Diencephalon (tissue), 1 donor: ENCODE measurements at places on chromosomes 7 and 10. TPM values are rescaled to one million over a fixed set of nuclear protein-coding genes. Genes with fewer than 3 reads are reported as not detected.

LIPJ gene
- 1.6 TPM for total RNA-seq

SEMA3A gene
- total RNA-seq, result 16.4 TPM

KCP gene
- total RNA-seq, result 1.2 TPM

CYP26C1 gene
- 0.23 TPM for total RNA-seq
